ENCODE measurements at places on chromosomes 12 and 14.

DNA sequence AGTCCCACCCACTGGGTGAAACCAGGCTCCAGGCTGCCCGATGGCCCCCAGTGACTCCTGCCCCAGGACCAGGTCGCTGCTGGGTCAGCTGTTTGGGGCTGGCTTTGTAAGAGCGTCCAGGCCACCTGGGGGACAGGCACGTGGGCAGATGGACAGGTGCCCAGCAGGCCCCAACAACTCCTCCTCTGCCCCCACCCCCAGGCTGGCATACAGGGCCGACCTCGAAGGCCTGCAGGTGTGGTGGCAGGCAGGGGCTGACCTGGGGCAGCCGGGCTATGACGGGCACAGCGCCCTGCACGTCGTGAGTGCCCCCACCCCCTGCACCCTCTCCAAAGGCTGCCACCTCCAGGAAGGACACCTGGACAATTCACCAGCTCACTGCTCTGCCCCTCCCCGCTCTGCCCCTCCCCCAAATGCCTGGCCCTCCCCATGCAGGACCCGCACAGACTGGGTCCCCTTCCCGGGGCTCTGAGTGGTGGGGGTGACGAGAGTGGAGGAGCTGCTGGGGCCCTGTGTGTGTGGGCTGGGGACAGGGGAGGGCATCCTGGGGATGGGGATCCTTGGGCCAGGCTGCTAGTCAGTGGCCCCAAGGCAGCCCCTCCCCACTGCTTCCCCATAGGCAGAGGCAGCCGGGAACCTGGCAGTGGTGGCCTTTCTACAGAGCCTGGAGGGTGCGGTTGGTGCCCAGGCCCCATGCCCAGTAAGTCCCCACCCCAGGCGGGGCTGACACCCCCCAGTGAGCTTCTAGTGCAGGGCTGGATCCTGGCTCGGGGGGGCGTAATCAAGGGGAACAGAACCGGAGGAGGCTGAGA lies 26.0 kb downstream of the ASPG start:
- DNase-seq, result no peak

DNA sequence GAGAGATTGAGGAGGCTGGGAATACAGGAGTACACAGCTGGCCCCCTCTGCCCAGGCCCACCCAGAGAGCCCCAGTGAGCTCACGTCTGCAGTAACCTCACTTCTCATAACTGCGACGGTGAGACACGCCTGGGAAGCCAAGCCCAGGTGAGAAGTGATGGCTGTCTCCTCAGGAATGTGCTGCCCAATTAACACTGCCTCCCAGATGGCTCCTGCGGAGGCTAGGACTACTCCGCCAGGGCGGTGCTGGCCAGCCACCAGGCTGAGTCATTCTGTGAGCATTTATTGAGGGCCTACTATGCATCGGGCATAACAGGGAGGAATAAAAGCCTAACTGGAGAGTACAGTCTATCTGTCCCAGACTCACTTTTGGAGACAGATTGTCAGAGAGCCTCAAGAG lies 9.3 kb upstream of the TMEM106C start:
- no peak for DNase-seq

- DNase-seq, result no peak
These were observed 145.7 kb downstream of the NUAK1 start for GRCh38 chr12:105992849-105993740.

- no peak for DNase-seq
These were observed 1.6 kb upstream of the WIF1 start for GRCh38 chr12:65122703-65123102.

GRCh38 chr14:23421594-23421993 lies 13.5 kb upstream of the MYH6 start:
- peak; percentile 67 for DNase-seq

- DNase-seq, result no peak
These were observed 26.8 kb downstream of the FLVCR2 start for GRCh38 chr14:75604979-75605851.

DNA sequence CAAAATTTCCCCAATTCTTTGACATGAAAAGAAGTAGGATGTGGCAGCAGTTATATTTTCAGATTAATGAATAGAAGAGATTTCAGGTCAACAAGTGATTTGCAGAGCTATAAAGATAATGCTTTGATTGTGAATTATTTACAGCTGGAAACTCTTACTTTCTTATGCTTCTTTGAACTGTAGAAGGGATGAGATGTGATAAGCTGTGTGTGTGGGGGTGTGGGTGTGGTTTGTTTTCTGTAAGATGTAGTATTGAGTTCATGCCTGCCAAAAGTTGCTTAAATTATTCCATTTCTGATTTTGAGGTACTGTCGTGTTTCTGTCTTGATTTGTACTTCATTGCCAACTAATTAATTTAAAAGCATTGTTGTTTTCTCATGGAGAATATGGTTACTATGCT lies 22.7 kb downstream of the AEBP2 start:
- DNase-seq, result no peak

DNA sequence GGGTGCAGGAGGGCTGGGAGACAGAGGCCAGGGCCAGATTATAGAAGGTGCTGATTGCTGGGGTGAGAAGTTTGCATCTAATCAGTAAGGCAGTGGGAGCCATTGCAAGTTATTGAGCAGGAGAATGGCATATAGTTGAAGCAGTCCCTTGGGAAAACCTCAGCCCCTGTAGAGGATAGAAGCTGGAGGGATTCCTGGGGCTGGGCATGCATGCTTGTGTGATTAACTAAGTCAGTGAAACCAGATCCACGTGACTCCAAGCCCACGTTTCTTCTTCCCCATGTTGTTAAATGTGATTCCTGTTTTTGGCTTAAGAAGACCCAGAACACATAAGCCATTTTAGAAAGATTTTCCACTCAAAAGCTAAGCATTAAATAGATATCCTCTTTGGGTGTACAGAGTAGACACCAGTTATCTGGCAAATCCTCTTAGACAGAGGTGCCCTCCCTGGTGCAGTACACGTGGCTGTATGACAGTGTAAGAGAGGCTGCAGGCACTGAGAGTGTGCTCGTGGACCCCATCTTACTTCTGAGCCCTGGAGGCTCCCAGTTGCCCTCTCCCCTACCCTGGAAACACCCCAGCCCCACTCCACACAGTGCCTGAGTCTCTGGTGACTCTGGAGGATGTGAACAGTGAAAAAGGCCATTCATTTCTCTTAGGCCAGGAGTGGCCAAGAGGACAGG lies 3.2 kb downstream of the C14orf132 start:
- DNase-seq, result no peak

DNA sequence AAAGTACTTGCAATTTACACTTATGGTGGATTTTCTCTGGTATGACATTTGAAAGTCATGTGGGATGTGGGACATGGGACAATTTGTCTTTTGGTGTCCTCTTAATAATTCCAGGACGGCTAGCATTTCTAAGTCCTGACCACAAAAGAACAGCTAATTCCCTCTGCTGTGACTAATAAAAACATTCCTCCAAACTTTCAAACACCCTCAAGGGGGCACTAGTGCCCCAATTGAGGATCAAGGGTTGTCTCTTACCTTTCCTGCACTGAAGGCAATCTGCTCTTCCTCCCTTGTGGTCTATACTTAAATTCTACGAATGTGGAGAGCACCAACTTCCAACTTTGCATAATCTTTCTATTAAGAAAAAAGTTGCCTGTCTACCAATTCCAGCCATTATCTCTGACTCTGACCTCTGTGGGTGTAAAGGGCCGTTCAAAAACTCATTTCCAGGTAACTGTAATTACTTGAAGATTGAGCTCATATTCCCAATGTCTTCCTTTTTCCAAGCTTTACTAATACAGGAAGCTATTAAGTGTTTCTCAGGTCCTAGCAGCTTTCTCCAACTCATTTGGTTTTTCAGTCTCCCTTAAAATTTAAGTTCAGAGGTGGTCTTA lies 210.2 kb downstream of the PTPRO start:
- peak; percentile 78 for DNase-seq

DNA sequence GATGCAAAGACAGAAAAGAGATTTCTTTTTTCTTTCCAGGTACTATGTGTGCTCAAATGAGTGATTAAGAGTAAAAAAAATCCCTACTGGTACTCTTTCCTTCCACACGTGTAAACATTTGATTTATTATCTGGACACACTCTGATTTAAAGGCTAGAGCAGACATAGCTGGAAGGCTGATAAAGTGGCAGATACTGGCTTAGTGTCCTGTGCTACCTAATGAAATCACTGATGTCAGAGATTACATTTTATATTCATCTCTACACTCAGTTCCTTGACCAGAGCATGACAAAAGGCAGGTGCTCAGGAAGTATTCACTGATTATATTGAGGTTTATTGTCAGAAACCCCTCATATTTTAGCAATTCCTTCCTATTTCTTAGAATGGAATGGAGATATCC lies 136.6 kb upstream of the SLC38A2 start:
- no peak for DNase-seq

- no peak for DNase-seq
These were observed 225.4 kb downstream of the BTG1 start for GRCh38 chr12:91920276-91920675.

GRCh38 chr12:98916106-98916505 lies 271.0 kb downstream of the APAF1 start:
- DNase-seq, result no peak

GRCh38 chr12:321606-322326 lies 59.1 kb upstream of the SLC6A13 start:
- peak; percentile 9 for DNase-seq

Measured in activated CD4-positive, alpha-beta T cell treated with anti-CD3 and anti-CD28 coated beads, Interleukin-2, Interleukin-6, amounts not matched to agents 100 ng/mL and 50 ng/mL, durations not matched to agents 16 hours and 8 hours (primary cell).